ENCODE measurements at places on chromosomes 12 and 14. TPM values are rescaled to one million over a fixed set of nuclear protein-coding genes. Genes with fewer than 3 reads are reported as not detected.

- DNase-seq = no peak
Measured at GRCh38 chr14:68239988-68240771, 420.6 kb downstream of the RAD51B start.

DNA sequence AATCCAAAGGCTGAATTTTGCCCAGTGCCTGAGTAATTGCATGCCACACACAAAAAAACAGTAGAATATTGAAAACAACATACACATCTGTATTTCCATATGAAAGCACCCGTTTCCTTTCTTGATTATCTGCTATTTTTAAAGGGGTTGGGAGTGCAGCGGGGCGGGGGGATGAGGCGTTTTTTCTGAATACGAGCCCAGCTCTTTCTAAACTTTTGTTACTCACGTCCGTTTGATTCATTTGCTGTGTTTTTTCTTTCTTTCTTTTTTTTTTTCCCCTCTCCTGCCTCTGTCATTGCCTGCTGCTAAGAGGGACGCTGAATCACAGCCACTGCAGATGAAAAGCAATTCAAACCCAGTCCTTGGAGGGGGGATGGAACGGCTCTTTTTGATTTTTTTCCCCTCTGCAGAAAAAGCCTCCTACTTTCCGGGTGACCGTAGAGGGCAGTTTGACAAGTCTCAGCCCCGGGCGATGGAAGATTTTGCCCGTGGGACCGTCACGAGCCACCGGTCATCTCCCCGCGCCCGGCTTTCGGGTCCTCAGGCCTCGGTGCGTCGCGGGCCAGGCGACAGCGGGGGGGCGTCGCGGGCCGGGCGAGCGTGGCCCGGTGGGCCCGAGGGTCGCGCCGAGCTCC, 572 bp upstream of the RASSF8 start:
- no peak for DNase-seq

DNA sequence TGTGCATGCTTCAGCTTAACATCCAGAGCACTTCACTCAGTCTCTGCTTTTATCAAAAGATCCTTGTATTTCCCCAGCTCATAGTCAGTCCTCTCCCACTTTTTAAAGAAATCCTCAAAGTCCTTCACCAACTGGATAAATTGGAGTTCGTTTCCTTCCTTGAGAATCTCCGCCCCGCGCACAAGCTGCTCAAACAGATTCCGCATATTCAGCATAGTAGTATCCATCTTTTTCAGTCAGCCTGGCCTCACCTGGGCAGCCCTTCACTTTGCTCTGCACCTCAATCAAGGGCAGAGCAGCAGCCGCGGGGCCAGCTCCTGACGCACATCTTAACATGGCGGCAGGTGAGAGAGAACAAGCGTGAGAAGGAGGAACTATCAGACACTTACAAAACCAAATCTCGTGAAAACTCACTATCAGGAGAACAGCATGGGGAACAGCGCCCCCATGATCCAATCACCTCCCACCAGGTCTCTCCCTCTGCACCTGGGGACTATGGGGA, 14.3 kb upstream of the DBX2 start:
- DNase-seq = no peak

DNA sequence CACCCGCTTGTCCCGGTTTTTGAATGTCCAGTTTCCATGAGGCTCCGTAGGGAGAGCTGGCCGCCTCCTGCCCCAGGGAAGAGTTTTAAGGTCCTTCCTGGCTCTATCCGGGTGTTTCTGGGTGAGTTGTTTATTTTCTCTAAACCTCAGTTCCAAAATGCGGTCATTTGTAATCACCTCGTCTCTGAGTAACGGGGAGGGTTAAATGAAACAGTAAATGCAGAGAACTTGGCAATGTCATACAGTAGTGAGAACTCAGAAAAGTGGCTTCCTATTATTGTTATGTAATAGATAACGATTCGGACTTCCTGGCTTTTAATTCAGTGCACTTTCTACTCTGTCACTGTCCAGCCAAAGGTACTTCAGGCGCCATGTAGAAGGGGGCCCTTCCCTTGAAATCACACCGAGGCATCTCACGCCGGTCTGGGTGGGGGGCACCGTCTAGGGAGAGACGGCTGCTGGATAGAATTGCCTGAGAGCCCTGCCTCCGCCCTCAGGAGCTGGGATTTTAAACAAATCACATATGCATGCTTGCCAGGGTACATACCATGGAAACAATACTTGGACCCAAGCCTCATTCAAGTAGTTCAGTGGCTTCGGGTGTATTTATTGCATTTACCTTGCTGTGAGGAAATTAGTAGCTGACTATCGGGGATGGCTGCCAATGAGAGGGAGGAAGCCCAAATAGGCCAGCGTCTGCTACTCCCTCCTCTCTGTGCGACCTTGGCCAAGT, 26.4 kb downstream of the NOS1 start:
- no peak for DNase-seq

MYO1H gene
- not detected for total RNA-seq

PPP4R4 gene
- total RNA-seq = 16.3 TPM

KERA gene
- total RNA-seq = not detected
